Breast epithelium (tissue), 4 donors: ENCODE measurements at places on chromosomes 2 and 18.

GRCh38 chr18:7662866-7663265 is 95.8 kb downstream of the PTPRM start:
- no peak for DNase-seq

- DNase-seq = no peak
Observed at GRCh38 chr18:69787825-69788547, 159.7 kb downstream of the CD226 start.

- DNase-seq = no peak
Observed at GRCh38 chr2:106882673-106883072, 3.3 kb downstream of the ST6GAL2 start.

DNA sequence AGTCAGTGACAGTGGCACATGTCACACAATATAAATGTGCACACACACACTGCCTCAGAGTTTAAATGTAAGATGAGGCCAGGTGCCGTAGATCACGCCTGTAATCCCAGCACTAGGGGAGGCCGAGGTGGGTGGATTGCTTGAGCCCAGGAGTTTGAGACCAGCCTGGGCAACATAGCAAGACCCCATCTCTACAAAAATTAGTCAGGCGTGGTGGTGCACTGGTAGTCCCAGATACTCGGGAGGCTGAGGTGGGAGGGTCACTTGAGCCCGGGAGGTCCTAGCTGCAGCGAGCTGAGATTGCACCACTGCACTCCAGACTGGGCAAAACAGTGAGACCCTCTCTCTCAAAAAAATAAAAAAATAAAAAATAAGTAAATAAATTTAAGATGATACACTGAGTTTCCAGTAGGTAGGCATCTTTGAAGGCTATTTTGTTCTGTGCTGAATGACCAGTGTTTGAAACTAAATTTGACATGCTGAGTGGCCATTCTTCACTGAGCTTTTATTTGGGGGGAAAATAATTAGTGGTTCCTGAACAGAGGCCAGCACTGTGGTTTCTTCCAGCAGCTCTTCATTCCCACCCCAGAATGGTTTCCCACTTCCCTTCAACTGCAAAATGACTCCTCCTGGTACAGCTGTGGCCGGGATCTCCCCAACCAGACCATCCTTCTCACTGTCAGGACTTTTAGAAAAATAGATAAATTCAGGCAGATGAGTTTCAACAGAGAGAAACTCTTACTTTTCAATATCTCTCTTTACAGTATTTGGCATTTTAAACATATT is 44.9 kb downstream of the PSMG2 start:
- DNase-seq = no peak

DNA sequence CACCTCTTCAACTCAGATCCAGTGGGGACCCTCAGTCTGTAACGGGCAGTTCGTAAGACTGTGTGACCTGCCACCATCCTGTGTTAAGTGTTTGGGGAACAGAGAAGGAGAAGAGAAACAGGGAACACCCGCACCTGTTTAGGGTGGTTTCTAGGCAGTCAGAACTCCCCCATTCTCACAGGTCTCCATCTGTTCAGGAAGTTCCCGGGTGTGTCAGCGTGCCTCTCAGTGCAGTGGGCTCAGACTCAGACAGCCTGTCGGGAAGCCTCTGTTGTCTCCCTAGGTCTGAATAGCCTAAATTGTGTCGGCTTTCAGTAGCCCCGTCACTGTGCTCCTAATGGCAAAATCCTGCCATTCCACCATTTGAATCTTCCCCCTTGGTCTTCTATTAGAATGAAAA is 256.6 kb downstream of the LOXHD1 start:
- DNase-seq = no peak

- no peak for DNase-seq
Observed at GRCh38 chr2:27710640-27711430, 47.1 kb downstream of the SLC4A1AP start.

GRCh38 chr2:148876202-148876594 is 1.2 kb downstream of the KIF5C start:
- no peak for DNase-seq

- no peak for DNase-seq
Observed at GRCh38 chr2:220353897-220354296, 726.5 kb downstream of the SLC4A3 start.

DNA sequence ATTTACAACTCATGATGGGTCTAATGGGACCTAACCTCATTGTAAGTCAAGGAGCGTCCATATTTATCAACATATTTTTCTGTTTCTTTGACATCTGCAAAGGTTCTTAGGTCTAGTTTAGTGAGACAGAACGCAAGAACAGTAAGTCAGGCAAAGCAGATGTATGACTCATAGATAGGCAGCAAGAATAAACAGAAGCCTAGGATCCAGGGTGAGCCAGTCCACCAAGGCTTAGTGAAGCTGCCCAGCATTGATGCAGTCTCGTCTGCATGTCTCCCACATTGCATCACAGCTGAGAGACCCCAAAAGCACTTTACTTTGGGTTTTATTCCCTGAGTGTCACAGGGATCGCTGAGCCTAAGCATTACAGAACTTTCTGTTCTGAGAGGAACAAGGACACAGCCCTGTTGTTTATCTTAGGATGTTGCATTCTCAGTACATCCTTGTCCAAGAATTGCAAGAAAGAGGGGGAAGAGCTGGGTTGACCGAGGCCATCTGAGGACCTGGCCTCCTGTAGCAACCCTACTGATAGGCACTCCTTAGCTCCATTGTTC is 29.6 kb upstream of the TMEM177 start:
- DNase-seq = no peak

- DNase-seq = no peak
Observed at GRCh38 chr2:235462415-235462790, 31.4 kb upstream of the AGAP1 start.

GRCh38 chr2:26864226-26864625 is 16.3 kb downstream of the DPYSL5 start:
- DNase-seq = no peak

GRCh38 chr2:172098650-172099471 is 3.8 kb downstream of the DLX2 start:
- no peak for DNase-seq

- no peak for DNase-seq
Observed at GRCh38 chr2:9416962-9417316, 6.4 kb downstream of the ITGB1BP1 start.

DNA sequence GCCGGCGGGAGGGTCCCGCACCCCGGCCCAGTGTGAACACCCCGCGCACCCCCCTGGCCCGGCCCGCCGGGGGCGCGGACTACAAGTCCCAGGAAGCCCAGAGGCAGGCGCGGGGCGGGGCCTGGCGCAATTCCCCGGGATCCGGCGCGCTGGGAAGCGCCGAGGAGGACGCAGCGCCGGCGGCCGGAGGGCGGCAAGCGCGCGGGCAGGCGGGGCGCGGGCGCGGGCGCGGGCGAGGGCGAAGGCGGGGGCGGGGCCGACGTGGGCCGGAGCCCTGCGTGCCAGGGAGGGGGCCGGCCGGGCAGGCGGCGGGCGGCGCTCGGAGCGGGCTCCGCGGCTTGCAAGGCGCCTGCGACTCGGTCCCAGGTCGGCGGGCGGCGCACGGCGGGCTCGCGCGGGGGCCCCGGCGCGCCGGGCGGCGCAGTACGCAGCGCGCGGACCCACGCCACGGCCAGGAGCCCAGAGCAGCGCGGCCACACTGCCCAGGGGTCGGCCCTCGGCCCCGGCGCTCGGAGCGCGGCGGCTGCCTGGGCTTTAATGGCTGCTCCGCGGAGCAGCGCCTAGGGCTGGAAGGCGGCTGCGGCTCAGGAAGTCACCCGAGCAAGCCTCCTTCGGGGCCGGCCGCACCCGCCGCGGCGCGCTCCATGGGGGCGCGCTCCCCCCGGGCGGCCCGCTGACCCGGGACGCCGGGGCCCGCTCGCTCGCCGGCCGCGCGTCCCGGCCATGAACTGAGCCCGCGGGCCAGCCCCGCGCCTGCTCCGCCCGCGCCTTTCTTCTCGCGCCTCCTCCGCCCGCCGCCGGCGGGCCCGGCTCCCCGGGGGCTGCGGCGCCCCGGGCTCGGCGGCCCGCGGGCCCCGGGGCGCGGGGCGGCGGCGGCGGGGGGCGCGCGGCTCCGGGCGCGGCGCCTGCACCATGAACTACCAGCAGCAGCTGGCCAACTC is at the start of gene AGAP1:
AGAP1 (plus strand) TSS at position 269 of the 941 bp plus-strand sequence.
- DNase-seq = peak; percentile 85

- DNase-seq = no peak
Observed at GRCh38 chr2:195410074-195410671, 246.9 kb upstream of the SLC39A10 start.

DNA sequence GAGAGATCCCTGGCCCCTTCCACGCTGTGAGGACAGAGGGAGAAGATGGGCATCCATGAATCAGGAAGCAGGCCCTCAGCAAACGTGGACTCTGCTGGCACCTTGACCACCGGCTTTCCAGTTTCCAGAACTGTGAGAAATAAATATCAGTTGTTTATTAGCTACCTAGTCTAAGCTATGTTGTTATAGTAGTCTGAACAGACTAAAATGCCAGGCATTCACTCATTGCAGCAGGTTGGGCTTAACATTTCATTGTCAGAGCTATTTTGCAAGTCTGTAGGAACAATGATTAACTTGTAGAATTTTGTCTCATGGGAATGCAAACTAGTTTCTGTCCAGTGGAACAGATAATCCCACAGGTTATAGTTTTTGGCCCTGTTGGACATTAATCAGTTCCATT is 24.8 kb upstream of the TBC1D8 start:
- DNase-seq = no peak

GRCh38 chr2:182667315-182667695 is 48.8 kb upstream of the DNAJC10 start:
- no peak for DNase-seq

DNA sequence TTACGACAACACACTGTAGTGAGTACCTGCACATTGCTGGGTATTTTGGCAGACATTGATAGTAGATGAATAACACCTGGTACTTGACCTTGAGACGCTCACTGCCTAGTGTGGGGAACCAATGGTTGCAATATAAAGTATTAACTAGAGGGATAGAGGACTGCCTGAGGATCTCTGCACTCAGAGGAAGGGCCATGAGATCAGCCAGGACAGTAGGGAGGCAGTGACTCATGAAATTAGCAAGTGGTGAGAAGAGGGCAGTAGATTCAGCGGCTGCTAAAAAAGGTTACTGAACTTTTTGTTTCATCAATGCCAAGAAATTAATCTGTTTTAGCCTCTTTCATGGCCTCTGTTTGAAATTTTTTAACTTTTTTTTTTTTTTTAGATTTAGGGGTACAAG is 250.8 kb upstream of the TCF4 start:
- DNase-seq = no peak

DNA sequence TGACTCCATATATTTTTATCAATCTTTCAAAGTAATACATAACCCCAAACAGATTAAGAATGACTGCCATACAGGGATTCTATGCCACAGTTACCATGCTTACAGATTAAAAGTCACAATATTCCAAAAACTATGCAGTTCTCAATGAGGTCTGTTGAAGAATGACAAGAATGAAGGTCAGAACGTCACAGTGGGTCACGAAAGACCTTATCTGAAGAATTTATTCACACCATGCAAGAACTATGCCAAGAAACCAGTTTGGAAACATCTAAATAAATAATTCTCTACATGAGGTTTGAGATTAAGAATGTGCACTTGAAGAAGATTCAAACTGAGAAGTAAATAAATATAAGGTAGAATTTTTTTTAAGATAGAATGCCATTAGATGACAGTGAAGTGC is 253.3 kb downstream of the EXOC6B start:
- no peak for DNase-seq

DNA sequence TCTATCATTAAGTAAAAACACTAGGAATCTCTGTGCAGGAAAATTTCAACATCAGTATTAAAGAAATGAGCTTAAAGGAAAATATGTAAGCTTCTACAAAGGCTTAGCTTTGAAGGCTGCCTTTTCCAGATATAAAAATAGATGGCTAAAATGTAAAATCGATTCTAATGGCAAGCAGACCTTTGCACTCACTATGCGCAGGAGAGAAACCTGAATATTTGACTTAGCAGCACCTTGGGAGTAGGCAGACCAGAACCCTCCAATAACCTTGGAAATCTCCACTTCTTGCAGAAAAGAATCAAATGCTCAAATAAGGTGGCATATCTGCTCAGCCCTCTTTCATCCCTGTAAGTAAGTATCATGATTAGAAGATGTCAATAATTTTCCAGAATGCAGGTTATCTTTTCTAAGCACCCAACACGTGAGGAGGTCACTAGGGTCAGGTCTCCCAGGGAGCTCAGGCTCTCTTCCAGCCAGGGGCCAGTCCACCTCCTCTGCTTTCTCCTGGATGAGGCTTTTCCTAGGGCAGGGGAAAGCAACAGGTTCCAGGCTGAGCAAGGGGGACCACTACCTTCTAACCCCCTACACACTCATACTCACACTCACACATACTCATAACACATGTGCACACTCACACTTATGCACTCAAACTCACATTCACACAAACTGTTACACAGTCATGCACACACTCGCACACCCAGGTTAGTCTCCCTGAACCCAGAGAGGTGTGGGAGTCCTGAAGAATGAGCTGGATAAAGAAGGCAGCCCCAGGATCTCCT is 3.8 kb downstream of the PIEZO2 start:
- DNase-seq = no peak

GRCh38 chr2:28994074-28994473 is 13.0 kb downstream of the TOGARAM2 start:
- DNase-seq = no peak

GRCh38 chr2:218419630-218420216 is 800 bp downstream of the VIL1 start:
- no peak for DNase-seq

- DNase-seq = peak; percentile 63
Observed at GRCh38 chr2:9753665-9754531, 89.4 kb upstream of the TAF1B start.

- no peak for DNase-seq
Observed at GRCh38 chr2:163255086-163255485, 416.5 kb upstream of the KCNH7 start.

DNA sequence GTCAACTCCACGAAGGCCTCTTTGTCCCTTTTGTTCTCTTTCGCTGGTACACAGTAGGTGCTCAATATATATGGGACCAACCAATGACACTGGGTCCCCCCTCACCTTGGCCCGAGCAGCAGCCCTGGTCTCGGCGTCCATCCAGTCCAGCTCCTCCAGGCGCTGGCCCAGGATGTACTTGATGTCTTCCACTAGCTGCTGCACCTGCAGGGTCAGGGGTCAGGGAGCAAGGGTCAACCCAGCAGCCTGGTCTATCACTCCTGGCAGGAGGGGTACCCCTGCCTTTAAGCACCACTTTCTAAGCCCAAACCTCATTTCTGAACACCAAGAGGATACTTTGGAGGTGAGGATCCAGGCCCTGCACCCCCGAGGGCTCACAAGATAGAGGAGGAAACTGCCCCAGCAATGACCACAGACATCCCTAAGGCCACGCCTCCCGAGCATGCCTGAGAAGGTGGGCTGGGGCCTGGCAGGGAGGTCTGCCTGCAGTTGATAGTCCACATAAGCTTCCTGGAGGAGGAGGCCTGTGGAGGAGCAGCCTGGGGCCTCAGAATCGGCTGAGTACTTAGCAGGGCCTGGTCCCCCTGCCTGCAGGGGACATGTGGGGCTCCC is 4.2 kb downstream of the ECEL1 start:
- DNase-seq = peak; percentile 47
